ENCODE measurements at places on chromosomes 1 and 21. TPM values are rescaled to one million over a fixed set of nuclear protein-coding genes. Genes with fewer than 3 reads are reported as not detected.

Gene TAS1R1
- total RNA-seq, result not detected

Gene BEST4
- 1.5 TPM for total RNA-seq

Gene TSPAN2
- total RNA-seq, result not detected

Gene FMO5
- 0.10 TPM for total RNA-seq

Gene ELAPOR1
- not detected for total RNA-seq

Gene GNAT2
- 0.92 TPM for total RNA-seq

Gene SYCP1
- not detected for total RNA-seq

Gene OR2T11
- not detected for total RNA-seq

Gene GNG4
- total RNA-seq, result 0.11 TPM

Gene LCE1C
- 0.77 TPM for total RNA-seq

Gene C1orf159
- 15.5 TPM for total RNA-seq

Gene SPAG17
- not detected for total RNA-seq

Gene DENND2C
- not detected for total RNA-seq

Gene HEYL
- not detected for total RNA-seq

Measured in GM12878 (cell line).